ENCODE measurements at places on chromosomes 13 and 19. TPM values are rescaled to one million over a fixed set of nuclear protein-coding genes. Genes with fewer than 3 reads are reported as not detected.

NALCN gene
- total RNA-seq: not detected

SPIB gene
- total RNA-seq: 0.50 TPM

KCTD12 gene
- 11.1 TPM for total RNA-seq

CYP2F1 gene
- not detected for total RNA-seq

PPM1N gene
- total RNA-seq: 2.8 TPM

LAIR2 gene
- total RNA-seq: 3.7 TPM

DNA sequence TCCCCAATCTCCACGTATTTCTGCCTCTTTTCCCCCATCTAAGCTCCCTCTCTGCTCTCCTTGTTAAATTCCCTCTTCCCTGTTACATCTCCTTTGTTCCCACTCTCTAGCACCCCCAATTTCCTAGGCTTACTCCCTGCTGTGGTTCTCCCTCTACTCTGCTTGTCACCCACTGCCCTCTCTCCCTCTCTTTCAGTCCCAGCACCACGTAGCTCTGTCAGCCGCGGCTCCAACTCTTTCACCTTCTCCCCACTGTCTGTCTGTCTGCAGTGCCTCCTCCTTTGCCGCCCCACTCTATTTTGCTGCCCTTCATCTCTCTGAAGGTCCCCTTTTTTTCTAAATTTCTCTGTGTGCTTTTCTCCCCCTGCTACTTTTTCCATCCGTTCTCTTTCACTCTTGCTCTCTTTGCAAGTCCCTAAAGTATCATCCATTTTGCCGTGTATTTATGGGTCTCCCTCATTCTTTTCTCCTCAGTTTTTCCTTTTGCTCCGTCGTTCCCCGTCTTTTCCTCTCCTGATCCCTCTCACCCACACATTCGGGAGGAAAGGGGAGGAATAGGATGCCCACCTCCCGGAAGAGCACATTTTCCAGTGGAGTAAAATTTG is 937 bp downstream of the ZNF841 start:
- DNase-seq: peak; percentile 11
- H3K4me1 ChIP-seq: peaks cover 22% of the 10 kb centered on the region
- H3K27me3 ChIP-seq: no peaks in the 10 kb centered on the region
- peak overlapping the region; percentile 95 for H3K27ac ChIP-seq
- H3K36me3 ChIP-seq: peaks cover 70% of the 10 kb centered on the region

DNA sequence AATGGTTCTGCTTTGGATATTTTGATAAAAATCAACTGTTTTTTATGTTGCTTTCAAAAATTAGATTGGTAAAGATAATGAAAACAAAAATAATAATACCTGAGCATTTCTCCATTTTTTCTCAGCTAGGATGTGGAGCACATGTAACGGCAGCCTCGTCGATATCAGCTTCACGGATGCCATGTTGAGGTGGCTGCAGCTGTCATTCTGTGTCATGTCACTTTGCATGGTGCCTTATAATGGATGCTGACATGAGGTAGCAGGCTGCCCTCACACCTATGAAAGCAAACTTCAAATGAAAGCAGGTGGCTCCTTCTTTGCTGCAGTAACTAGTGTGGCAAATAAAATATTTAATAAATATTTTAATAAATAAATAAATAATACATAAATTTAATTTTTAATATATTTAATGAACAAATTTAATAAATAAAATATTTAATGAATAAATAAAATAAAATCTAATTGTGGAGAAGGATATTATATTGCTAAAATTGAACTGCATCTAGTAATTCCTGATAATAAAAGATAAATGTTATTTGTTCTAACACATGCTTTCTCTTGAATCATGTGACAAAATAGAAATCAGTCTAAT is 955.7 kb upstream of the SLC10A2 start:
- H3K27ac ChIP-seq: no peak overlapping the region
- H3K36me3 ChIP-seq: no peaks in the 10 kb centered on the region
- DNase-seq: no peak
- no peaks in the 10 kb centered on the region for H3K27me3 ChIP-seq
- no peak overlapping the region for H3K4me3 ChIP-seq
- no peaks in the 10 kb centered on the region for H3K4me1 ChIP-seq

GRCh38 chr19:53094754-53095575 is 8.3 kb downstream of the ZNF160 start:
- H3K36me3 ChIP-seq: peaks cover 79% of the 10 kb centered on the region
- H3K4me3 ChIP-seq: no peak overlapping the region
- no peak for DNase-seq
- H3K27me3 ChIP-seq: no peaks in the 10 kb centered on the region

GRCh38 chr19:39796000-39796498 is 17.4 kb downstream of the LEUTX start:
- H3K36me3 ChIP-seq: no peaks in the 10 kb centered on the region
- H3K27ac ChIP-seq: no peak overlapping the region
- no peak overlapping the region for H3K4me3 ChIP-seq
- no peak for DNase-seq

DNA sequence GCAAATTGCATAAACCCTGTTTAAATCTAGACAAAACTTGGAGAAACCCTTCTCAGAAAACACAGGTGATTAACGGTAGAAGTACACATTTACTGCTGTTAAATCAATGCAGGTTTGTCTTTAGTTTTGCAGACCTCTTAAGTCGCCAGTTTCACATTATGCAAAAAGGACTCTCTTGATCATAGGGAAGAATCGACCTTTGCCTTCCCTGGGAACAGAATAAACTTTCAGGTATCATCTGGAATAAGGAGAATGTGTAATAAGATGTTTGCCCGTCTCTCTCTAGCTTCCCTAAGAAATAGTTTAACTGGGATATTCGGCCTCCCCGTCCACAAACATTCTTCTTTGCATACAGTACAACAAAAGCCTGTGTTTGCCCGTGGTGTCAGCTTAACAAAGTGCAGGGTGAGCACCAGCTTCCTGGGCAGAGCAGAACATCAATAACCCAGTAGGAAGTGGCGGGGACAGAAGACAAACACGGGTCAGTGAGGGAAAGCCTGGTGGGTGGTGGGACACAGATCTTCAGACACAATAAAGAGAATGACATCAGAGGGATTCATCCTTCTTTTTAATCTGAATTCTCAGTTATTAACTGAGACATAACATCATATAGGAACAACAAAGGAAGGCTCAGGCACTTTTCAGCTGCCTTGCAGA is 1077.7 kb upstream of the SLC10A2 start:
- no peaks in the 10 kb centered on the region for H3K4me1 ChIP-seq
- no peak overlapping the region for H3K4me3 ChIP-seq
- no peak for DNase-seq
- H3K27ac ChIP-seq: no peak overlapping the region

DNA sequence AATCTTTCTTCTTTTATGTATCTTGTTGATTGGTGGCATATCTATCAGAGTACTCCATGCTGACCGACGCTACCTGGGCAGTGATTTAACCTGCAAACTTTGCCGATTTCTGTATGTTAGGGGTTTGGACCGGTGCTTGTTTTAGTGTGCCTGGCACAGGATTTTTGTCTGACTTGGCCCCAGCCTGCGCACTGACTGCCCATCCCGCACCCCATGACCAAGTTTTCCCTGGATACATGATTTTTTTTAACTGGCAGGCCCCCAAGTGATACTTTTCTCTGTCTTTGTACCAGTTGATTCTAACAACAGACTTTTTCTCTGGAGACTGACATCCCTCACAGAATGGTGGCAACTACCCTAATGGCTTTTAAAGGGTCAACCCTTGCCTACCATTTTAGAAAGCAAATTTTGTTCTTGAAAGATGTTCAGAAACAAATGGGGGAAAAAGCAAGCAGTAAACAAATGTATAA is 69.0 kb upstream of the C1QTNF9B start:
- no peaks in the 10 kb centered on the region for H3K27me3 ChIP-seq
- DNase-seq: no peak
- peak overlapping the region; percentile 63 for H3K4me3 ChIP-seq
- peak overlapping the region; percentile 79 for H3K27ac ChIP-seq

GRCh38 chr13:57636816-57637215 is 5.3 kb downstream of the PCDH17 start:
- H3K4me3 ChIP-seq: no peak overlapping the region
- peaks cover 34% of the 10 kb centered on the region for H3K27me3 ChIP-seq
- H3K27ac ChIP-seq: no peak overlapping the region
- H3K4me1 ChIP-seq: peaks cover 12% of the 10 kb centered on the region

GRCh38 chr13:26526702-26527216 is 30.7 kb upstream of the WASF3 start:
- H3K4me1 ChIP-seq: no peaks in the 10 kb centered on the region
- no peak for DNase-seq
- H3K27ac ChIP-seq: no peak overlapping the region

Data from activated CD4-positive, alpha-beta T cell treated with anti-CD3 and anti-CD28 coated beads for 36 hours (primary cell).